G401 (cell line): ENCODE measurements at places on chromosomes 4 and X. TPM values are rescaled to one million over a fixed set of nuclear protein-coding genes. Genes with fewer than 3 reads are reported as not detected.
A peak's percentile ranks its signal among the peaks of the same experiment; 100 is the strongest.

Gene ENPEP
- total RNA-seq, result not detected in 2 replicates

Gene EFHC2
- not detected in 2 replicates for total RNA-seq

Gene GPR82
- total RNA-seq, result not detected in 2 replicates

Gene P2RY4
- total RNA-seq, result 0.20 TPM in 1 of 2 replicates, not detected in the other

Gene CCKAR
- total RNA-seq, result not detected in 2 replicates

Gene C4orf51
- total RNA-seq, result not detected in 2 replicates

Gene LIMCH1
- not detected in 2 replicates for total RNA-seq

- peak; percentile 47 for DNase-seq
Measured at GRCh38 chrX:115948018-115948923, 222.3 kb upstream of the AGTR2 start.

GRCh38 chrX:28582511-28582910 is 4.7 kb upstream of the IL1RAPL1 start:
- DNase-seq, result no peak

DNA sequence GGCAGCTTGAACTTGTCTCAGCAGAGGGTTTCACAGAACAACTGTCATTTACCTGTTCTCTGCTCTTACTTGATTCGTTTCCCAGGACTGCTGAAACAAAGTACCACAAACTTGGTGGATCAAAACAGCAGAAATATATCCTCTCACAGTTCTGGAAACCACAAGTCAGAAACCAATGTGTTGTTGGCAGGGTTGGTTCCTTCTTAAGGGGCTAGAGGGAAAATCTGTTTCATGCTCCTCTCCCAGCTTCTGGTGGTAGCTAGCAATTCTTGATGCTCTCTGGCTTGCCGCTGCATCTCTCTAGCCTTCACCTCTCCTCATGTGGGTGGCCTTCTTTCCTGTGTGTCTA is 4.7 kb downstream of the TLR8 start:
- DNase-seq, result no peak

DNA sequence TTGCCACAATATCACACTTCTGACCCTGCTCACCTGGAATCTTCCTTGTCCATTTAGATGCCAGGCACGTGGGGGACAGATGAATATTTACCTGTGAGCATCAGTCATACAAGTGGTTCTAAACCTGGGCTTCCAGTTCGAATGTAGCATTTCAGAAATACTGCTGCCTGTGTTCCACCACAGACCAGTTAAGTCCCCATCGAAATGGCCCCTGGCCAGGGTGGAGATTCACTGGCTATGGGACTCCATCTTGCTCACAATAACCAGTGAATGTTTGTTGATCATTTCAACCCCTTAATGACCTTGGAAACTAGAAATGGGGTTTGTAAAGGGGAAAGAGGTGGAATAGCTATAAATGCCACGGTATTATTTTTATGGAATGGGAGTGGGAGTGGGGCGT is 73.8 kb downstream of the CLDN34 start:
- no peak for DNase-seq

- no peak for DNase-seq
Measured at GRCh38 chr4:160848901-160849760, 1314.7 kb downstream of the FSTL5 start.

- no peak for DNase-seq
Measured at GRCh38 chr4:154478128-154478527, 13.5 kb downstream of the DCHS2 start.

GRCh38 chr4:70538869-70539268 is 20.5 kb downstream of the AMTN start:
- no peak for DNase-seq

- no peak for DNase-seq
Measured at GRCh38 chrX:39156051-39156450, 354.8 kb downstream of the MID1IP1 start.

DNA sequence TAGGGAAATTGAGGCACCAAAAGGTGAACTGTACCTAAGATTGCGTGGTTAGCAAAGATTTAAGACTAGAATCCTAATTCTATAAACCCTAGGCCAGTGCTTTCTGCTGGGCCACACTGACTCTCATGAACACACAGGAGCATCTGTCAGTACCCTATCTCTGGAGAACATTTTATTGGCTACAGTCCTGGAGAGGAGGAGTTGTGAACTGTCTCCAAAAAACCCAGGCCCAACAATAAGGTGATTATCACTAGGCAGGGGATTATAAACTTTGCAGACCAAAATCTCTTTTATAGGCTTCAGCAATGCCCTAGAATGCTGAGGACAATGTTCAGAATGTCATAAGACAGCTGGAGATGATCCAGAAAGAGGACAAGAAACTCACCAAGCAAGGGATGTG is 24.1 kb downstream of the OPHN1 start:
- peak; percentile 77 for DNase-seq

DNA sequence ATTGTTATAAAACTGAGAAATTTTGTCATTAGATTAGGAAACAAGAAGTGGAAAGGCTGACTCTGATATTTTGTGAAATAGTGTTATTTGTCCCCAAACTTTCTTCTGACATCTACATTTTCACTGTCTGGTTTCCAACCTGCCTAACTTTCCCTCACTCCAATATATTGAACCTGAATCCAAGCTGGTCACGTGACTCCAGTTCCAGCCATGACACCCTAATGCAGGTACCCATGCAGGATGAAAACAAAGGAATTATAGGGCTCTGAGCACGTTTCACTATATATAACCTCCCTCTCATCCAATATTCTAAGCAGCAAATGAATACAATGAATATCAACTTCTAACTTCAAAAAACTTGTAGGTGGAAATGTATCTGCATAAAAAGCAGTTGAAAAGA is 231.6 kb downstream of the TLL1 start:
- no peak for DNase-seq
